ENCODE measurements at places on chromosomes 7 and 10.
A peak's percentile ranks its signal among the peaks of the same experiment; 100 is the strongest.

- DNase-seq, result peak; percentile 64
Observed at GRCh38 chr7:98056580-98056979, 50.1 kb upstream of the LMTK2 start.

- DNase-seq, result no peak
Observed at GRCh38 chr10:122122493-122122892, 133.5 kb downstream of the TACC2 start.

GRCh38 chr7:135209225-135209834 lies 2.0 kb downstream of the WDR91 start:
- no peak for DNase-seq

GRCh38 chr7:47378728-47379395 lies 203.0 kb downstream of the TNS3 start:
- no peak for DNase-seq

GRCh38 chr10:78936412-78937342 lies 132.1 kb upstream of the ZMIZ1 start:
- DNase-seq, result no peak

DNA sequence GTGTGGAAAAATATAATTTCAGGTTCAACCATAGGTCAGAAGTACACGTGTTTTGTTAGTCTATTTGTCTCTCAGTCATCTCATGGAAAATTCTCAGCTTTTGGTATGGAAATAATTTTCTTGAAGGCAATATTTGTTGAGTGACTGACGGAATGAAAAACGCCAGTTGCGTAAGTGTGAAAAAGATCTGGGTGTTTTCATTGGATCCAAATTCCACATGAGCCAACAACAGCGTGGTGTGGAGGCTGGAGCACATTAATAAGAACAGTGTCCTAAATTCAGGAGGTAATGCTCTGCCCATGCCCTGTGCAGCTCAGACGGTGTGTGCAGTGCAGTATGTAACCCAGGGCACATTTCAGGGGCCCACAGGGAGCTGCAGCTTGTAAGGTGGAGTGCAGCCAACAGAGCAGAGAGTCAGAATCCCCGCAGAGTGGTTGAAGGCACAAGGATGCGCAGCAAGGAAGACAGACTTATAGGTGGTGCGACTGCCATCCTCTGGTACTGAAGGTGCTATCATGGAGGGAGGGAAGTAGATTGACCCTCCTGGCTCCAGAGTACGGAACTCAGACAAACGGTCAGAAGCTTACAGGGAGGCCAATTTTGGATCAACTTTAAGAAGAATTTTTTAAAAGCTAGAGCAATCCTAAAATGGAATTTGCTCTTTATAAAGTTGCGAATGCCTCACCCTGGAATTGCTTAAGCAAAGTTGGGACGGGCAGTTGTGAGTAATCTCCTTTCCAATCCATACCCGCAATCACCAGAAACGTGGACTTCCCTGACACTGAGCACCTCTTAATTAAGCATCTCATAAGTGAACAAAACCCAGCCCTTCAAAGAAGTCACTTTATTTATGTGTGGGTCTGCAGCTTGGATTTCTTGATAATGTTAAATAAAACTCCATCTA lies 38.0 kb downstream of the EGFR start:
- DNase-seq, result no peak

GRCh38 chr10:9296190-9296589 lies 1241.7 kb downstream of the GATA3 start:
- DNase-seq, result no peak

DNA sequence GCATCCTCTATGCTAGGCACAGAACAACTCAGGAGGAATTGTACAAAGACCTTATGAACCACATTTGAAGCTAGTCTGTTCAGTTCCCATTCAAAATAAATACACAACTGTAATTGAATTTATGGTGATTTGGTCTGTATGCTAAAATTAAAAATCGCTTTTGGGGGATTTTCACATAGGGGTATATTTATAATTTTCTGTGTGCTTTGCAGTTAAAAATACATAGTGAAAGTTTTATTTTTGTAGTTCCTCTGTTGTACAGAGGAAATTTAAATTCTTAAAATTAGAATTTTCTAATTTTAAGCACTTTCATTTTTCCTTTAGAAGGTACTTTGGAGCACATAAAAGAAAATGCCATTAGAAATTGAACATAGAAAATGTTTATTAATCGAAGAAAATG lies 6.9 kb downstream of the RABGEF1 start:
- DNase-seq, result no peak

GRCh38 chr10:28875549-28876081 lies 198.3 kb downstream of the BAMBI start:
- DNase-seq, result no peak

GRCh38 chr7:44144968-44145478 lies 3.9 kb upstream of the MYL7 start:
- DNase-seq, result peak; percentile 41

GRCh38 chr10:26460736-26461135 lies 22.6 kb downstream of the APBB1IP start:
- DNase-seq, result no peak

DNA sequence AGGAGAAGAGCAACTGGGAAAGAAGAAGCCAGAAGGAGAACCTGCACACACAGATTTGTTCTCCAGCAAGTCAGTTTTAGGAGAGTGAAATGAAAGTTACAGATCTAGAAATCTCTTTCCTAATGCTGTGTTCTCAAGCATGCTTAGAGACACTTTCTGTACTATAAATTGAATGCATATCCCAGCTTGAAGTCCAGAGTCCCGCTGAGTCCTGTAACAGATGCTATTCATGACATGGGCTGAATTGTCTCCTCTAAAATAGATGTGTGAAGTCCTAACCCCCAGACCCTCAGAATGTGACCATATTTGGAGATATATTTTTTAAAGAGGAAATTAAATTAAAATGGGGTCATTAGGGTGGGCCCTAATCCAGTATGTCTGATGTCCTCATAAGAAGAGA lies 46.9 kb upstream of the GJD4 start:
- no peak for DNase-seq

GRCh38 chr10:43375401-43376020 lies 4.1 kb downstream of the FXYD4 start:
- peak; percentile 15 for DNase-seq

GRCh38 chr7:72053292-72053691 lies 358.8 kb downstream of the CALN1 start:
- no peak for DNase-seq

GRCh38 chr7:123663200-123663599 lies 7.5 kb downstream of the LMOD2 start:
- no peak for DNase-seq

DNA sequence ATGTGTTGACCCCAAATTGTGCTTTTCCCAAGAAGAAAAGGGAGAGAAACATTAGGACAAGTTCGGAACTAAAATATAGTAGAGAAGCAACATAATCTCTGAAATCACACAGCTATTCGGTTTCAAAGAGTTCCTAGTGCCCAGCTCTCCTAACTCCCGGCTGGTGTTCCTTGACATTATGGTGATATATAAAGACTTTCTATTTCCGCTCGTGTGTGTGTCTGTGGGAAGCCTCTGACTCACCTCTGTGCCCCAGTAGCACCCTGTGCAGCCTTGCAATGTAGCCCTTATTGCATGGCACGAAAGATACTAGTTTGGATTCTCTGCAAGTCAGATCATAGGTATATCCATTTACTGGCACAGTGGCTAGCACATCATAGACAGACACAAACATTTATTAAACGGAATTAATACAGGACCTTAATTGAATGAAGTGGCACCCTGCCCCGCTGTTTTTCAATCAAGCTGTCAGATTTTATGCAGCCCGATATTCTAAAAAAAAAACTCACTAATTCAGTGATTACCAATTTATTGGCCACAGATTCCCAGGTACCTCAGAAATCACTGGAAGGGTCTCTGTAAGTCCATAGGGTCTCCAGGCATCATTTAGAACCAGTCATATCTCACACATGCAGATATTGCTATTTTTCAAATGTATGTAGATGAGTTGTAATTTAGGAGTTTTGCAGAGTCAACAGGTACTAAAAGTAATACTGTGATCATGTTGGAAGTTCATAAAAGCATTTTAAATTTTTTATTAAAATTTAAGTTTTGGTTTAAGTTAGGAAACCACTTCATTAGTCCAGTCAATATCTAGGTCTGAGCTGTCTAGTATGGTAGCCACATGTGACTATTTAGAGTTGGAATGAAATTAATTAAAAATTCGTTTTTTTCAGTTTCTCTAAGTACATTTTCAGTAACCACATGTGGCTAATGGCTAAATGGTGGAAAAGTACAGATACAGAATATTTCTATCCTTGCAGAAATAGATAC lies 43.3 kb downstream of the SFTPD start:
- no peak for DNase-seq

- no peak for DNase-seq
Observed at GRCh38 chr7:142868986-142869415, 14.1 kb downstream of the EPHB6 start.

- no peak for DNase-seq
Observed at GRCh38 chr10:74335501-74335900, 184.5 kb downstream of the ADK start.

DNA sequence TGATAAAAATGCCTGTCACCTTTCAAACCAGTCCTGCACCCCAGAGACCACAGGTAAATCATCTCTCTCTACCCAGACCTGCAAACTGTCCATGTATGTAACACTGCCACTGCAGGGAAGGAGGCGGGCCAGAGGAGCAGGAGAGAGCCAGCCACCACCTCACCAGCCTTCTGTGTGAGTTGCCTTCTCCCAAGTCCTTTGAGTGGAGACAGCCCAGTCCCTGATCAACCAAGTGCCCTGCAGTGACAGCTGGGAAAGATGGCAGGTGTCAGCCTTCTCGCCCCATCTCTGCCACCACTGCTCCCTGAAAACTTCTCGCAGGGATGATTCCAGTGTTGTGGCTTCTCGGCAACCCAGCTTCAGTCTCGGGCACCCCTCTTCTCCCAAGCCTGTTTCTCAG lies 42.4 kb downstream of the MTURN start:
- no peak for DNase-seq

GRCh38 chr10:71584902-71585563 lies 134.5 kb downstream of the C10orf105 start:
- DNase-seq, result no peak

GRCh38 chr7:6248581-6248980 lies 23.8 kb downstream of the CYTH3 start:
- no peak for DNase-seq

DNA sequence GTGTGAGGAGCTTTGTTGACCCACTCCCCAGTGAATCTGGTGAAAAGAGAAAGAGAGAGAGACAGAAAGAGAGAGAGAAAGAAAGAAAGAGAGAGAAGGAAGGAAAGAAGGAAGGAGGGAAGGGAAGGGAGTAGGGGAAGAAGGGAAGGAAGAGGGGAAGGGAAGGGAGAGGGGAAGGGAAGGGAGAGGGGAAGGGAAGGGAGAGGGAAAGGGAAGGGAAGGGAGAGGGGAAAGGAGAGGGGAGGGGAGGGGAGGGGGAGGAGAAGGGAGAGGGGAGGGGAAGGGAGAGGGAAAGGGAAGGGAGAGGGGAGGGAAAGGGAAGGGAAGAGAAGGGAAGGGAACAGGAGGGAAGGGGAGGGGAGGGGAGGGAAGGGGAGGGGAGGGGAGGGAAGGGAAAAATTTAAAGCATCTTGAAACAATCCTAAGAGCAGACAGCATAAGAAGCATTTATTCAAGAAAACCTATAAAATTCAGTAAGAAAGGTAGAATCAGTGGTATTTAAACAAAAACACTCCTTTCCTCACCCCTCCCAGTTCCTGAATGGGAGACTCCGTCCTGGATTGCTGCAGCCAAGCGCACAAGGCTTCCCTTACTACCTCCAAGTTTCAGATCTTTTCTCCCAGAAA lies 846.2 kb upstream of the POM121L12 start:
- DNase-seq, result no peak

DNA sequence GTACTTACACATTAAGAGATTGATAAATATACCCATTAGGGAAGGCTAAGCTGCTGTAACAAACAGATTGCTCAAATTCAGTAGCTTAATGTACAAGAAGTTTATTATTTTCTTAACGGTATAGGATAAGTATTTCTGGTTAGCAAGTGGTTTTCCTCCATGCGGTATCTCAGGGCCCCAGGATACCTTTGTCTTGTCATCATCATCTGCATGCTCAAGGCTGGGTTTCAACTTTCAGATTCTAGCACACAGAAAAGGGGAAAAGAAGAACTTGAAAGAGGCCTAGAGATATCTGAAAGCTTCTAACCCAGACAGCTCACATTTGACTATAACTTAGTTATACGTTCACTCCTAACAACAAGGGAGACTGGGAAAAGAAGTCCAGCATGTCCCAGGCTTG lies 11.8 kb upstream of the GALNT17 start:
- DNase-seq, result no peak

DNA sequence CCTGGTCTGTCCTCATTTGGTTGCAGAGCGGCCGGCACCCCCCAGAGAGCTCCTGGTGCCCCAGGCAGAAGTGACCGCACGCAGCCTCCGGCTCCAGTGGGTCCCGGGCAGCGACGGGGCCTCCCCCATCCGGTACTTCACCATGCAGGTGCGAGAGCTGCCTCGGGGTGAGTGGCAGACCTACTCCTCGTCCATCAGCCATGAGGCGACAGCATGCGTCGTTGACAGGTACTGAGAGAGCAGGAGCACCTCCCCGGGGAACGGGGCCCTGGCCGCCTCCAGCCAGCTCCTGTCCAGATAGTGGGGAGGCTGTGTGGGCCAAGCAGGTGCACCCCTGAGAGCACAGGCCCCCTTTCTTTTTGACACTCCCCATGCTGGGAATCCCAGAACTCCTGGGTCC lies 532.9 kb upstream of the FOXK1 start:
- DNase-seq, result no peak

- no peak for DNase-seq
Observed at GRCh38 chr7:132575419-132575981, 770 bp downstream of the PLXNA4 start.

DNA sequence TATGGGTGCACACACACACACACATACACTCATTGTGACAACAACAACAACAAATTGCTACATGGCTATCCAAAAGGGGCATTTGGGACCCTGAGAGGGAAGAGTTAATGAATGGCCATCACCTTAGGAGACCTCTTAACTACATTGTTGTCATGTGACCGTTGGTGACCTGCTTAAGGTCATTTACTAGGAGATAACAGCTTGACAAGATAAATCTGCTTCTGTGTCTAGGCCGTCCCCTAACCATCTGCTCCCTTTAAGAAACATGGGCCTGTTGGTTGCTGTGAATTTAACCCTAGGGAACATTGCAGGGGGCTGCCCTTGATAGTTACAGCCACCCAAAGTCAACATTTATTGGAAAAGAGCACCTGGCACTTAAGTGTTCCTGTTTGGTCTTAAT lies 29.7 kb downstream of the C1QL3 start:
- no peak for DNase-seq

- DNase-seq, result no peak
Observed at GRCh38 chr10:112526139-112526538, 79.1 kb downstream of the VTI1A start.

- DNase-seq, result no peak
Observed at GRCh38 chr10:36794981-36795380, 330.4 kb upstream of the ANKRD30A start.

GRCh38 chr7:79159040-79159664 lies 294.3 kb downstream of the MAGI2 start:
- DNase-seq, result no peak

GRCh38 chr7:131109759-131110296 lies 217.8 kb upstream of the MKLN1 start:
- DNase-seq, result peak; percentile 75

DNA sequence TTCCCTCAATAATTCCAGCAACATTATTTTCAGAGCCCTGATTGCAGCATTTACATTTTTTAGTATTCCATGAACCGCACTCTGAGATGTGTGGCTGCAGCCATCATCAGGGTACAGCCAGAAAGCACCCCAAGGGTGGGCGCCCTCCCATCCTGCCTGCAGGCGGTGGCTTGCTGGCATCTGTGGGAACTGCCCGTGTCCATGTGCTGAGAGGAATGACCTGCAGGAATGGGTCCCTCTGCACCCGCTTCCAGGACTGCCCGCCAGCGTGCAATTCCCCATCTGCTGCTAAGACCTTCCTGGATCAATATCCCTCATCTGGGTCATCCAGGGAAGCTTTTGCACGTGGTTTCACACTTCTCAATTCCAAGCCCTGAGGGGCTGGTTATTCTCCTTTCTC lies 32.8 kb upstream of the NUB1 start:
- DNase-seq, result no peak
